Activated CD4-positive, alpha-beta memory T cell treated with anti-CD3 and anti-CD28 coated beads, Interleukin-2, amount 10 ng/mL, durations not matched to agents 7 days and 5 days (primary cell): ENCODE measurements at places on chromosomes 12 and 14.
A peak's percentile ranks its signal among the peaks of the same experiment; 100 is the strongest.

DNA sequence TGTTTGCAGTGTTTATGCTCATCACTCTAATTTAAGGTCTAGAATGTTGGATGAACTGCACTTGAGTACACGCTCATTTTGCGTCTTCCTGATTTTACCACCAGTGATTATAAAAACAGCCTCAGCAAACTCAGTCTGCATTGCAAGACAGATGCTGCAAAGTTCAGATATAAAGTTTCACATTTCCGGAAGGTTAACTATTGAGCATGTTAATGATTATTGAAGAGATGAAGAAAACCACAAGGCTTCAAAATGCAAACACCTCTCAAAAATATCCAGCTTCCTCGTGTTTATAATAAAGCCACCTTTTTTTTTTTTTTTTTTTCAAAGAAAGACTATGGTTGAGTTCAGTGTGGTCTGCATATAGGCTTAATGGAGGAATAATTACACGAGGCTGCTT is 92.1 kb upstream of the BMP4 start:
- DNase-seq, result no peak

- no peak for DNase-seq
Observed at GRCh38 chr14:92421751-92422150, 91.8 kb upstream of the RIN3 start.

- no peak for DNase-seq
Observed at GRCh38 chr12:6771509-6772330, 600 bp upstream of the LAG3 start.

DNA sequence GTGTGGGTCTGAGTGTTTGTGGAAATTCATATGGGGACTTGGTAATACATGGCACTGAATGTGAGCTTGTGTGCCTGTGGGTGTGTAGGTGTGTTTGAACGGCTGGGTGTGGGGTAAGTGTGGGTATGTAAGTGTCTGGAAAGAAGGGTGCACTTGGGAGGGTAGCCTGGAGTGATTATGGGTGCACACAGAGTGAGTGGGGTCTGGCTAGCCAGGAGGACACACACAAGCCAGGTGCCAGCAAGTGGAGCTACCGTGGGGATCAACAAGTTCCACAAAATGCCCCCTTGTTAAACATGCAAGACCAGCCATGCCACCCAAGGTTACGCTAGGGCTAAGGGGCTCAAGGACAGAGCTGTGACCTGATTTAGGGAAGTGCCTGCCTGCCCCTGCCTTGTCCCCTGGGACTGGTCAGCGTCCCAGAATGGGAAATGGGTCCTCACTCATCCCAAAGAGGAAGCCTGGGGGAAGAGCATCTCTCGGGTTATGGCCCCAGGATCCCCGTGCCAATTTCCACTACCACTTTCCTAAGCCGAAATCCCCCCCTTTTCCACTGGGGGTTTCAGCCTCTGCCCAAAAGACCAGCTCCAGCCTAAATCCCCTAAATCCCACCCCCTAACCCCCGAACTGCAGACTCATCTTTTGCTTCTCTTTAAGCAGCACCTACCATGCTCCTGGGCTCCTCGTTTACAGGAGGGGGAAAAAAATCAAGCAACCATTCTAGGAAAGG is 118.6 kb downstream of the DICER1 start:
- DNase-seq, result no peak

DNA sequence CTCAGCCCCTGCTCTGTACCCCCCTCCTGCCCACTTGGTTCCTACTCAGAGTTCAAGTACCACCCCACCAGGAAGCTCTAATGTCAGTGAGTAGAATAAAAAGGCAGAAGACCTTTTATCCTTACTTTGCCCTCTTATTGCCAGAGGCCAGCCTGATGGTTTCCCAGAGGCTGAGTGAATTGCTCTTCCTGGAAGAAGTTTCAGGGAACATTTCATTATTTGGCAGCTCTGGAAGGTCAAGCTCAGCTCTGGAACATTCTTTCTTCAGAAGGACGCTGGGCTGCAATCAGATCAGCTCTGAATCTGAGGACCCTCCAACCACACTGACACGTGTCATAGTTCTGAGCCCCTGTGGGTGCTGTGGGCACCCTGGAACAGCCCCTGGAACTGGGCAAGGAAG is 188.9 kb downstream of the ETV6 start:
- DNase-seq, result no peak

GRCh38 chr14:65476273-65476941 is 63.9 kb downstream of the FUT8 start:
- no peak for DNase-seq

GRCh38 chr12:118727979-118728366 is 253.4 kb upstream of the SRRM4 start:
- no peak for DNase-seq

- DNase-seq, result no peak
Observed at GRCh38 chr12:131112021-131112420, 158.3 kb downstream of the ADGRD1 start.

GRCh38 chr14:39680777-39681176 is 248.5 kb upstream of the FBXO33 start:
- DNase-seq, result no peak

DNA sequence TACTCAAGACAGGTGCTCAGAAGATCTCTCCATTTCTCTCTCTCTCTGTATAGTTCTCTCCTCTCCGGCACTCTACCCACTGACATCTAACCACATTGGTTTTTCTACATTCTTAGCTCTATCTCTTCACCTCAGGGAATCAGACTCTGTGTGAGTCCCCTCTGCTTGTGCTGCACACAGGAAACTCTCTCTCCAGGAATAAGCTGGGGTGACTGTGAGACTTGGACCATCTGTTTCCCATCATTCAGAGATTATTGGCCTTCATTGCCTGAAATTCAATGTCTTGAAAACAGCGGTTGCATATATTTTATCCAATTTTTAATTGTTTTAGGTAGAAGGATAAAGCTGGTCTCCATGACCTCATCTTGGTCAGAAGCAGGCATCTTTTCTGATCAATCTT is 105.0 kb downstream of the SLC35F4 start:
- DNase-seq, result no peak

GRCh38 chr12:132094269-132094891 is 49.7 kb downstream of the DDX51 start:
- DNase-seq, result no peak

DNA sequence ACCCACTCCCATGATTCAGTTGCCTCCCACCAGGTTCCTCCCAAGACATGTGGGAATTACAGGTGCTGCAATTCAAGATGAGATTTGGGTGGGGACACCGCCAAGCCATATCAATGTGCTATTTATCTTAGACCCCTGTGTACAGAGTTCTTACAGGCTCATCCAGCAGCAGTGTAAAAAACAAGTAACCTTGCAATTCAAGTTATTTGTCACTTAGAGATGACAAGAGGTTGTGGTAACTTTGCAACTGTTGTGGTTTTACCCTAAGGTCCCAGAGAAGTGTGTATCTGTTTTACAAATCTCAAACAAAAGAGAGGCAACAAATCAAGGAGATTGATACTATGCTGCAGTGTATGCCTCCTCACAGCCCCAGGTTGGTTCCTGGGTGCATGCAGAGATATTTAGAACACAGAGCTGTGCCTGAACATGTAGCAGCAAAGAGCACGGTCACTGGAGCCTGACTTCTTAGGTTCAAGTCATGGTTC is 11.5 kb upstream of the HELB start:
- peak; percentile 58 for DNase-seq

DNA sequence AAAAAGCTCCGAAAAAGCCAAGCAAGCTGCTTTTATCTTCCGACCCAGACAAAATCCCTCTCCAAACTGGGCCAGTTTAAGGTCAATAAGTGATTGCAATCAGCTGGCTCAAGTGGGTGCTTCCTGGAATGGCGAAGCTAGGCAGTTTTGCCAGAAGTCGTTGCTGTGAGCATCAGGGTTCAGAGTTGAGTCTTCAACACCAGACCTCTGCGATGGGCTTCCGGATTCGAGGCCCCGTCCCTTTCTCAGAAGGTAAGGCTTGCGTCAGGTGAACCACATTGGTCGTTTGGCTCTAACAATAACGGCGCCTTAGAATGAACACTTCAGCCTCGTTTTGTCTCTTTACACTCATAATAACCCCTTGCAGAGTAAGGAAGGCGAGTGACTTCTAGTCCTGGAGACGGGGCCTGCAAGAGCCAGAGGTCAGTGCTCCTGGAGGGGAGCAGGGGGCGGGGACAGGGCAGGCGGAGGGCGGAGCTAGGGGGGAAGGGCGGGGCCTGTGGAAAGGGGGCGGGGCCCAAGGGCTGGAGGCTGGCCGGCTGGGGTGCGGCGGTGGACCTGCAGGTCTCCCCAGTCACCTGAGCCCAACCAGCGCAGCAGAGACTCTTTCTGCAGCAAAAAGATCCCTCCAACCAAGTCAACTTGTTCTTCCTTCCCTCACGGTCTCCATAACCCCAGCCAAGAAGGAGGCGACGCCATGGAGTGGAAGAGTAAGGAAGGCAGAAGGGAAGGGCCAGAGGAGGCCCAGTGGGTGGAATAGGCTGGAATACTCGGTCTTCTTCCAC is 34.0 kb upstream of the NFYB start:
- DNase-seq, result no peak

GRCh38 chr12:46266382-46266791 is 2.5 kb downstream of the SLC38A1 start:
- DNase-seq, result peak; percentile 39

GRCh38 chr12:68393417-68393816 is 61.3 kb upstream of the MDM1 start:
- DNase-seq, result no peak

DNA sequence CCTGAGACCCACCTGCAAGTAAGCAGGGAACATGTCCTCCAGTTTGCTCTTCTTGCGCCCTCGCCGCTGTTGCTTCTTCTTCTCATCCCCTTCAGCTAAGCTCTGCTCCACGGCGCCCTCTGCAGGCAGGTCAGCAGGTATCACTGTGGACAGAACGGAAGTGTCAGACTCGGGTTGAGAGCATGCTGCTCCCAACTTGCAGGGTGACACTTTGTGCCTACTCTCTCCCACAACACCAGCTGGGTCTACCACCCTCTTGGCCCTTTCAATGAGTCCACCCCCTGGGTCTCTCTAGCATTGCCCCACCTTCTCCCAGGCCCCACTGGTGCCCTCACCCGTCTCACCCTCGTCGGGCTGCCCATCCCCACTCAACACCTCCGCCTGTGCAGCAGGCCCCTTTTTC is 16.7 kb downstream of the KMT2D start:
- DNase-seq, result peak; percentile 83

GRCh38 chr12:112852127-112852526 is 54.6 kb upstream of the OAS1 start:
- no peak for DNase-seq

- DNase-seq, result peak; percentile 72
Observed at GRCh38 chr14:92726135-92726932, 22.1 kb downstream of the LGMN start.

DNA sequence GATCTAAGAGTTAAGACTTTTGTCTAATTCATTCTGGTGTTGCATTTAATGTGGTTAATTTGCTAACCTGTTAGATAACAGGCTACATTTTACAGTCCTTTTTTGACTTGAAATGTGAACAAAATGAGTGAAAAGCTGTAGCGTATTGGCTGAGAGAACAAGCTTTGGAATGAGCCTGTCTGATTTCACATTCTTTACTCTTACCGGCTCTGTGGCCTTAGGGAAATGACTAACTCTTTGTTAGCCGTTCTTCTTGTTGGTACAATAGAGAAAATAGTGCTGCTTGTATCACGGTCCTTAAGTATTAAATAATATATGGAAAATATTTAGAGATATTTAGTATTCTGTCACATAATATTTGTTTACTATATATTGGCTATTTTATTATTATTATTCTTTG is 1.9 kb downstream of the MNAT1 start:
- DNase-seq, result no peak
